H9 (cell line): ENCODE measurements at places on chromosomes 1 and 21. TPM values are rescaled to one million over a fixed set of nuclear protein-coding genes. Genes with fewer than 3 reads are reported as not detected.

DNA sequence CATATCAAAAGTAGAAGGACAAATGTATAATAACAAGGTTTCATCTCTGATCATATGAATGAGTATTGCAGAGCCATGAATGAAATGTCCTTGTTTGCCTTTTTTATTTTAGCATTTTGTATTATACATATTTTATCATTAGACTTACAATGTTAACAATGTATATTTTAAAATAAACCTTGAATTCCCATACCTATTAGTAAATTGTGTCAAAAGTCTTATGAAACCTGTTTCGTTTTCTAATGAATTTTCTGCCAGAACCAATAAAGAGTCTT lies 646 bp downstream of the DNAJB4 start:
- no peak for DNase-seq

Gene KRTAP12-2
- total RNA-seq: not detected in 2 replicates

GRCh38 chr1:19705464-19705863 lies 40.8 kb downstream of the HTR6 start:
- no peak for DNase-seq

DNA sequence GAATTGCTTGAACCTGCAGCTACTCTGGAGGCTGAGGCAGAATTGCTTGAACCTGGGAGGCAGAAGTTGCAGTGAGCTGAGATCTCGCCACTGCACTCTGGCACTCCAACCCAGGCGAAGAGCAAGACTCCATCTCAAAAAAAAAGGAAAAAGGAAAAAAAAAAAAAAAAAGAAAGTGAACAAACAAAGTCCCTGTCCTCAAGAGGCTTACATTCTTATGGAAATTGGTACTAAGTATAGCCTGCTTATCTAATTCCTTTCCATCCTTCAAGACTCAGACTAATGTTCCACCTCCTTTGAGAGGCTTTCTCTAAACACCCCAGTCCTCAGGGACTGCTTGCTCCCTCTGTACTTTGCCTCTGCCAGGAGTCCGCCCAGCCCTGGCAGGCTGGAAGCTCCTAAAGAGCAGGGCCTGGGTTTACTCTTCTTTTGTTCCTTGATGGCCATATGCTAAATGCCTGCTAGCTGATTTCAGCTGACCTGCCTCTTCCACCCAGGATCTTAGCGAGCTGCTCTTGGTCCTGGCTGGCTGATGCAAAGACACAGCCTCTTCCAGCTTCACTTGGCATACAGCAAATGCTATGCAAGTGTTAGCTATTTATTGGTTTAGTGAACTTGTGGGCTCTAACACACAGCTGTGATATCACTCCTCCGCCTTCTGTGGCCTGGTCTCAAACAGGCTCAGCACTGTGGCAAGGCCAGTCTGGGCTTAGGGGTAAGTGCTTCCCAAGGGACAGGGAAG lies 9.8 kb downstream of the SLC9A1 start:
- DNase-seq: no peak

- no peak for DNase-seq
These were observed 385.0 kb upstream of the NFIA start for GRCh38 chr1:60697204-60697994.

Gene SON
- total RNA-seq: 319 and 329 TPM in 2 replicates

- DNase-seq: no peak
These were observed 559 bp downstream of the SERTAD4 start for GRCh38 chr1:210233216-210233494.

DNA sequence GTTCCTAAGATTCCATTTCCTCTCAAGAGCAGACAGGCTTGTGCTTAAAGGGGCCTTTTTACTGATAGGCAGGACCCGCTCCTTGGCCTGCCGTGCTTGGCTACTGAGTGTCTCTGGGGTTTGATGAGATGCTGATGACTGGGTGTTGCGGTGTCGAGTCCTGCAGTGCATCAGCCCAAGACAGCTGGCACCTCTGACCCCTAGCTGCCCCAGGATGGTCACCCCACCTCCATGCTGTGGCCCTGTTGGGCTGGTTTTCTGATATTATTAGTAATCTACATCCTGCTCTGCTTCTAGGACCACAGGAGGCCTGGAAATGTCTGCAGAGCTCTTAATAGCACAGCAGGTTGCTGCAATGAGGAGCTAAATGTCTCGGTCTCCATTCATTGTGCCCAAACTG lies 28.7 kb downstream of the LRRC71 start:
- DNase-seq: no peak

DNA sequence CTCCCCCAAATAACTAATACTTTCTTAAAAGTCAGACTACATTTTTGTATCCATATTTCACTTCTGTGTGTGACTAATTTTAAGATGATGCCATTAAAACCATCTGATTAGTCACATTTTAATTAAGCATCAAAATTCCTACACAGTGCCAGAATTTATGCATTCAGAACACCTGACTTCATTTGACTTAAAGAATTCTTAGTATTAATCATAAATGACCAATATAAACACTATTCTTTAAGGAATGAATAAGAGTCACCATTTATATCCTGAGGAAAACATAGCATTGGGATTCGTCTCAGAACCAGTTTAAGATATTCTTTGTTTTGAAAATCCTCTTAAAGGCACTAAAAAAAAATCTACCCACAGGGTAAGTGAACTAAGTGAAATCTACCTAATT lies 37.0 kb downstream of the TM2D1 start:
- DNase-seq: no peak
